ENCODE measurements at places on chromosomes 3 and 15.

DNA sequence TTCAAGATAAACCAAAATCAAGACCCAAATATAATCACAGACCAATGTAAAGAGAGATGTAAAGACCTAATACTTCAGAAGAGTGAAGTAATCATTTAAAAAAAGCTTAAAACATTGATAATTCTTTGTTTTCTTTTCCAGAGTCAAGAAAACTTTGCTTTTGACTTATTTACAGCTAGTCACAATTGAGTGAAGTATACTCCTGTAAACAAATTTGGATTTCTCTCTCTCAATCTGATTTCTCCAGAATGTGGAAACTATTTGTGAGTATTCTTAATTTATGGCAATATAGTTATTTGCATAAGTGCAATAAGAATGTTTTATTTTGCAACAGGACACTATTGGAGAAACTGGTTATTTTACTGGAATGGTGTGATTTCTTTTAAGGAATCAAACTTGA lies 43.7 kb upstream of the ZBTB20 start:
- DNase-seq, result no peak

DNA sequence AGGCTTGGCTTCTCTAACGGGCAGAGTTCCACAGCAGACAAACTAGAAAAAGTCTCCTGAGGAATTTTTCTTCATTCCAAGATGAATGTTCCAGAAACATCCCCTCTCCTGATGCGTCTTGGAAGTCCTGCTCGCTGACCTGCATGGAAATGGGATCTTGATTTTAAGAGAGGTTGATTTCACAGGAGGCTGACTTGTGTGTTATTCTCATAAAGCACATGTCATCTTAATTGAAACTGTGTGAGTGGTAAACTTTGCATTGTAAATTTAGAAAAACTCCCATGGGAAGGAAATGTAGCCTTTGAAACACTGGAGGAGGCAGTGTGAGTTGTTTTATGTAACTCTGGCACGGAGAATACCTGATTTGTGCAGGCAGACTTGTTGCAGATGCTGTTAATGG lies 337.8 kb upstream of the NR2E3 start:
- DNase-seq, result peak; percentile 20

DNA sequence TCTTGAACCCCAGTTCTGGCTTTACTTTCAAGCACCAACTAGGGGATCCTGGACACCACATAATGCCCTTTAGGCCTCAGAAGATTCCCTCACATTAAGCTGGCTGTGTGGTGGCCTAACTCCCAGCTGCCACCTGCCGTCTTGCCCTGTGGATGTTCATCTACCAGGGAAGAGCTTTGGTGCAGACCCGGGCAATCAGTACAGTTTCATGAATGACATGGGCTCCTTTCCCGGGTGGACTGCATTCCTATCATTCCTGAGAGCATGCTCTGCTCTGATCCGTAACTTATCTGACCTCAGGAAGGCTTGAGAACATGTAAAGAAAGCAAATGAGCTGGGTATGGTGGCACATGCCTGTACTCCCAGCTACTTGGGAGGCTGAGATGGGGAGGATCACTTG lies 50.0 kb upstream of the GSK3B start:
- no peak for DNase-seq

DNA sequence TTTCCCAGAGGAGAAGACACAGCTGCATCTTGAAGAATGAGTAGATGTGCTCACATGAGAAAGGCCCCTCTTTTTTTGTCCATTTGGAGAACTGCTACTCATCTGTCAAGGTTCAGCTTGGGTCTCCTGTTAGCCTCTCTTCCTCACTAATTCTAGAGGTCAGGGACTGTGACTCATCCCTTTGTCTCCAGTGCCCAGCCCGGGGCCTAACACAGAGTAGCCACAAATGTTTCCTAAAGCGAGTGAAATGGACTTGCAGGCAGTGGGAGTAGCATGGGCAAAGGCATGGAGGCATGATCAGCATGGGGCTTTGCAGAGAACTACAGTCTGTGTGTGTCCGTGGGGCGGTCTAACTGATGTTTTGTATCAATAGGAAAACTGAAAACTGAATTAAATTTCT lies 33.9 kb upstream of the MRPS22 start:
- DNase-seq, result no peak

- no peak for DNase-seq
Observed at GRCh38 chr3:80263260-80263659, 495.5 kb upstream of the ROBO1 start.

- no peak for DNase-seq
Observed at GRCh38 chr15:78996894-78997275, 52.0 kb upstream of the CTSH start.

DNA sequence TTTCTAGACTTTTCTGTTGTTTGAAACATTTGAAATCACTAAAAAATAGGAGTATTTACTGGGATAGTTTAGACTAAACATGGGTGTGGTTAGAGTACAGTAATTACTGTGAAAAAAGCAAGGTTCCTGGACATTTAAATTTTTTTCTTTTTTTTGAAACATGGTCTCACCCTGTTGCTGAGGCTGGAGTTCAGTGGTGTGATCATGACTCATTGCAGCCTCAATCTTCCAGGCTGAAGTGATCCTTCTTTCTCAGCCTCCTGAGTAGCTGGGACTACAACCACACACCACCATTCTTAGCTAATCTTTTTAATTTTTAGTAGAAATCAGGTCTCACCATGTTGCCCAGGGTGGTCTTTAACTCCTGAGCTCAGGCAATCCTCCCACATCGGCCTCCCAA lies 20.4 kb upstream of the CELF6 start:
- no peak for DNase-seq

GRCh38 chr3:195821403-195822130 lies 9.8 kb upstream of the MUC4 start:
- DNase-seq, result no peak

DNA sequence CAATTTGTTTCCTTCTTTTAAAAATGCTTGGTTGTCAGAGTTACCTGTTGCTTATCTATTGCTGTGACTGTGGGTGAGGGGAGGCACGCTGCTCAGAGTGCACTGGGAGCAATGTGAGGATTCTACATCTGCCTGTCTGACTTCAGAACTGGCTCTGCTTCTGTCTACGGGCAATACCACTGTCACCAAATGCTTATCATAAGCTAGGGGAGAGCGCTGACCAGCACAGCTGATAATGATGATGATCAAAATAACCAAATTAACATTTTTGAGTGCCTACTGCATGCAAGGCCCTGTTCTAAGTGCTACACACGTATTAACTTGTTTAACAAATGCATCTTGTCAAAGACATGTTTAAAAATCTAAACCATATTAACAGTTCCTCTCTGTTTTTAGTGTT lies 79.2 kb upstream of the TPRG1 start:
- no peak for DNase-seq
